ENCODE measurements at places on chromosomes 4 and X. TPM values are rescaled to one million over a fixed set of nuclear protein-coding genes. Genes with fewer than 3 reads are reported as not detected.

- no peak for DNase-seq
These were observed 360.9 kb downstream of the PRDM5 start for GRCh38 chr4:120561648-120562047.

- peak; percentile 71 for DNase-seq
These were observed 16.4 kb upstream of the RUFY3 start for GRCh38 chr4:70705183-70706043.

DNA sequence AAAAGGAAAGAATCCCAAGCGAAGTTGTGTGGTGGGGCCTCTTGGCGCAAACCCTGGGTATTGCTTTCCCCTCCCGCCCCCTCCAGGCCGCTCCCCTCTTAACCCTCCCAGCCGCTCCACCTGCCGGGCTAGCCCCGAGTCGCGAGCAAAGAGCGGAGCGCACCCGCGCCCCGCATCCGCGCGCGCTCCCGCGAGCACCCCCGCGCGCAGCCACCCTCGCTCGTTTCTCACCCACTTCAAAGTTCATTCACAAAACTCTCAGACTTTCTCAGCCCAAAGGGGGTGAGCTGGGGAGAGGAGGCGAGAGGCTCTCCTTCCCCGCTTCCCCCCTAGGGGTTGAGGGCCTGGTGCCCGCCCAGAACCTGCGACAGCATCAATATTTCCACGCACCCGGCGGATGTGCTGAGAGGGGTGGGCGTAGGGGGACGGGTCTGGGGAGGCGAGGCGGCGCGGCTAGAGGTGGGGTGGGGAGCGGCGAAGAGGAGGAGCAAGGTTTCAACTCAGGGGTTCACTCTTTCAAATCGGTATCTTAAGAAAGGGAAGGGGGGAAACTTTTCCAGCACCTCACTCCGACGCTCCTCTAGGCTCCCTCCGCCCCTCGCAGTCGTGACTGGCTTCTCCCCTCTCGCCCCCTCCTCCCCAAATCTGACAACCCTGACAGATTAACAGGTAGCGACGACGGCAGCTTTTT, 1.8 kb downstream of the MAML3 start:
- no peak for DNase-seq

DNA sequence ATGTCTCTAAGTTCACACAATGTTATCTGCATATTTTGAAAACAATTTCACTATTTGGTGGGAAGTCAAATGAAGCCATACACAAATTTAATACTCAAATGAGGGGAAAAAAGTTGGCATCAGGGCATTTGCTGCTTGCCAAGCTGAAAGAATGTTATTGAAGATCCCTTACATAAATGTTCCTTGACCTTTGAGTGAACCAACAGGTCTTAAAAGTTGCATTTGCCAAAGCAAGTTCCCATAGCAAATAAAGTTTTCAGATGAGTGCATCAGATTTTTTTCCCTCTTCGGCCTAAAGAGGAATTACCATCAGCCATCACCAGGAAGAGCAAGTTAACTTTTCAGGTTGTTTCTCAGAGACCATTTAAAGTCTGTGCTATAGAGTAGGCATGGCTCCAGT, 115.9 kb downstream of the COX18 start:
- no peak for DNase-seq

GRCh38 chr4:113101669-113102068, 52.2 kb downstream of the ANK2 start:
- DNase-seq, result no peak

DNA sequence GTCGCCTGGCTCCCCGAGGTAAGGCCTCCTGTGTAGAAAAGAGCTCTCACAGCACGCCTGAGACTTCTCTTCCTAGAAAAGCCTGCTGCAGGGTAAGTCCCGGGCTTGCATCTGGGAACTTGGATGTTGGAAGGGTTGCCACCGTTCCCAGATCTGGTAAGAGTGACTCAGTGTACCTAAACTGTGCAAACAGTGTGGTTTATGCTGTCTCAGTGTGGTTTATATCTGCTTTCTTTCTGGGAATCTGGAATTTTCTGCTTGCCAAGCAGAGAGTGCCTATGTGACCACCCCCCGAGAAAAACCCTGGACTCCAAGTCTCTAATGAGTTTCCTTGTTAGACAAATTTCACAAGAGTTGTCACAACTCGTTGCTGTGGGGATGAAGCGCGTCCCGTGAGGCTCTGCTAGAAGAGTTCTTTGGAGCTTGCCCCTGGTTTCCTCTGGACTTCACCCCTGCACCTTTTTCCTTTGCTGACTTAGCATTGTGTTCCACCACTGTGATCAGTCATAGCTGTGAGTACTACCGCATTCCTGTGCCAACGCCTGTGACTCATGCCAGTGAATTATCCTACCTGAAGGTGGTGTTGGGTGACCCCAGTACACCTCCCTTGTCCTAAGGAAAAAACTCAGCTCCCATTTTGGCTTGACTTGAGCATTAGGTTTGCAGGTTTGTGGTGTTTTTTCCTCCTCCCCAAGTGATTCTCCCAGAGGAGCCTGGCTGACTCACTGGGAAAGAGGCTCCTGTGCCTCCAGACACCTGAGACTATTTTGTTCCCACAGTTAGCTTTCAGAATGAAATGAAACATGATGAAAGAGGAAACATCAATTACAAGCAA, 14.5 kb downstream of the SLC2A9 start:
- DNase-seq, result no peak

- no peak for DNase-seq
These were observed 519.5 kb upstream of the FTHL17 start for GRCh38 chrX:31591355-31591754.

- DNase-seq, result no peak
These were observed 35.6 kb downstream of the LIMCH1 start for GRCh38 chr4:41573502-41574001.

DNA sequence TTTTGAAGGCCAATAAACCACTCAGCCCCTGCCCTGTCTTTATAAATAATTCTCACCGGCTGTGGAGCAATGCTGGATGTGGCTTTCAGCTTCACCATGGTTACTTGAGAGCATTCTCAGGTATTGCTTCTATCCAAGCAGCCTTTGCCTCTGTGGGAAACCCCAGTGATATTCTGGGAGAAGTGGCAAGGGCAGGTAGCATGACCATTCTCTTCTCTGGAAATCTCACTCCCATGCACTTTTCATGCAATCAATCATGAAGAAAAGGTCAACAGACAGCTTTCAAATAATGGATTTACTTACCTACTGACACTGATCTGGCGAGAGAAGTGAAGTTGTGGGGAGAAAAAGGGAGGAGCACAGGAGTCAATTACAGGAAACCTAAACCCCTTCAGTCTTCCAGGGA, 49.5 kb downstream of the UNC5C start:
- DNase-seq, result no peak

Gene ABCG2
- polyA plus RNA-seq, result 5.6 TPM

Gene LGI2
- polyA plus RNA-seq, result 4.6 TPM

Gene MAGEE2
- polyA plus RNA-seq, result 0.52 TPM

Gene TRIM60
- polyA plus RNA-seq, result not detected

Gene CDS1
- polyA plus RNA-seq, result 0.45 TPM

Gene HSD17B13
- not detected for polyA plus RNA-seq

Gene BEX1
- polyA plus RNA-seq, result 19.2 TPM
